ENCODE measurements at places on chromosomes 3 and 15.
A peak's percentile ranks its signal among the peaks of the same experiment; 100 is the strongest.

GRCh38 chr3:27721717-27722564 is at the start of gene EOMES:
Gene EOMES, minus strand, starts transcription at chr3:27722323. Its CDS starts 29 bp downstream, at chr3:27722294.
- DNase-seq, result peak; percentile 95

- DNase-seq, result no peak
Measured at GRCh38 chr3:72237679-72238009, 452.7 kb upstream of the PROK2 start.

GRCh38 chr3:151875759-151876158 is 2.3 kb downstream of the SUCNR1 start:
- DNase-seq, result no peak

DNA sequence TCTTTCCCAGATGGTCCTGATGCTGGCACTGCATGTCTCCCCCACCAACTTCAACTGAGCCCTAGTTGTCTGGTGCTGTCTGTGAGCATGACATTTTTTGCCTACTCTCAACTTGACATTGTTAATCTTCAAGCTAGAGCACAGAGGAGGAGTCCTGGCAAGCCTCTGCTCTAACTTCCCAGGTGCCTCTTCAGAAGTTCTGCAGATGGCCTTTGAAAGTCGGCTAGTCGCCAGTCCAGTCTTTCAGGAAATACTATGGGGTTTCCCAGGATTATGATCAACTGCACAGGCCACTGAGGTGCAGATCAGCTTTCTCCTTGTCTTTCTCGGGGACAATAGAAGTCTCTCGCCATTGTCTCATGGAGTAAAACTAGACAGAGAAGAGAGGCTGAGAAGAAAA is 86.7 kb downstream of the ST8SIA2 start:
- no peak for DNase-seq
